Fibroblast of mammary gland (primary cell): ENCODE measurements at places on chromosomes 3 and 15.
A peak's percentile ranks its signal among the peaks of the same experiment; 100 is the strongest.

DNA sequence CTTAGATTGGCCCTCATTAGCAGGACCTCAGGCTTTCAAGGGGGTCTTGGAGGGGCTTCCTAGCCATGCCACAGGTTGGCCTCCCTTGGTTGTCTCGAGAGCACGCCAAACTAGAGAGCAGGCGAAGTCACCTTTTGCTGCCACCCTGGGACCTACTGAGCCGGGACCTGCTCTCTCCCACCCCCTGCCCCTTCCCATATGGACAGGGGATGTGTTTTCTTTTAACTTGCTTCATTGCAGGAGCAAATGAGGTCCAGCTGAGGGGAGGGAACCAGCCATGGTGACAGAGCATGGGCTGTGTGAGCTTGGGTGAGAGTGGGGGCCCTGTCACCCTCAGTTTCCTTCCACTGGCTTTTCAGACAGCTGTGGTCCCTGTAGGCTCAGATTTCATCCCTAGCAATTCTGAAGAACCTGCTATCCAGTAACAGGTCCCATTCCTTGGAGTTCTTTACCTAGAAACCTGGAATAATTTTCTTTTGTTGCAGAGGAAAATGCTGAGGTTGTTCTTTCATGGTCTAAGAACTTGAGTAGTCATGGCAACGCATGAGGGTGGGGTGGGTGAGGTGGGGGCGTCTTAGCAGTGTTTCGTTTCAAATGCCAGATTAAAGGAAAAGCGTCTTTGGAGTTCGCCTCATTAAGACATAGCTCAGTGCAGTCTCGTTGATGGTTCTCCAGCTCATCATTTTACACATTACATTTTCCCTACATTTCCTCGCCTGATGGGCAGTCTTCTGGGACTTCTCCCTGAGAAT lies 20.1 kb upstream of the MAGEF1 start:
- no peak for DNase-seq

GRCh38 chr3:55167586-55168317 lies 239.9 kb upstream of the LRTM1 start:
- DNase-seq, result peak; percentile 94

GRCh38 chr3:119716998-119717397 lies 14.2 kb downstream of the CFAP91 start:
- DNase-seq, result no peak

DNA sequence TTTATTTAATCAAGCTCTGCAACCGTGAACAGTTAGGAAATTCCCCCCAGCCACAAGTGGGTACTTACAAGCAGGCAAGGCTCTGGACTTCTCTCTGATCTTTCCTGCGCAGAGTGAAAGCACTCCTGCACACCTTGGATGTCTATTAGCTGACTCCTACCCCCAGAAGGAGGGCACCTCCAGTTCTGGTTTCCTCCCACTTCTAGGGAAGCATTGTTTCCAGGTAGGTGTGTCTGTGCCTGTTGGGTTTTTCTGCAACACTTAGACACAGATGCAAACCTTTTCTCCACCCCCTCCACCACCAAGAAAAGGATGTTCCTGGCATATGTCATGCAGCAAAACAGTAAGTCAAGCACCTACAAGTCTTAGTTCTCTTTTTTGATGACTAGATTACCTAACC lies at the start of gene ZBED2:
Gene ZBED2 (minus strand): TSS at position 115 of the 400 bp plus-strand sequence. CDS start 1,145 bp downstream, outside the sequence.
- DNase-seq, result no peak

DNA sequence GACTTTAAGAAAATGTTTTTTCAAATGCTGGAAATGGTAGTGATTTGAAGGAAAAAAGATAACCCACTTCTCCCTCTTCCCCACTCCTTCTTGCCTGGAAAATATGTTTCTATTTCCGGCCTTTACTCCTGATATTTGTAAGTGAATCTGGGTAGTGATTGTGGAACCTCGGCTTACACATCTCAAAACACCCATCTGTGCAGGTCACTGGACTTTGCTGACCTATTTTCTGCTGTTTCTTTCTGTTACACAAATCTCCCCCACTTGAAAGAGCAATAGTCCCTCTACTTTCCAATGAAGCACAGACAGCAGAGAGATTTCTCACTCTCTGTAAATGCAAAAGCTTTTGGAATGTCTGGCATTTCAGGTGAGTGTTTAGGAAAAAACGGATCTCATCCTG lies 76.9 kb upstream of the ICE2 start:
- DNase-seq, result no peak

GRCh38 chr3:1971780-1972179 lies 126.9 kb upstream of the CNTN4 start:
- peak; percentile 41 for DNase-seq

DNA sequence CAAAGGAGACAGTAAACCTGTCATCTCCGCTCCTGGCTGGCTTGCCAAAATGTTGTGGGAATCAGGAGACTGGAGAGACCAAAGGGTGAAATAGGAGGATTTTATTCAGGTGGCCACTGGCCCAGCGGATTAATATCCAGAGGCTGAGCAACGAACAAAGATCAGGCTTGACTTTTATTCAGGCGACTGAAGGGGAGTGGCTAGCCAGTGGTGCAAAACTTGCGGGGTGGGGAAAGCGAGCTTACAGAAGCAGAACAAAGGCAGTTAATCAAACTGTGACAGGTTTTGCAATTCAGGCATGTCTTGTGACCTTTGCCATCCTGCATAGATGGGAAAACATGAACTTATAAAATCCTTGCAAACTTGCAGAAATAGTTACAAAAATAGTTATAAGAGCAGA lies 19.8 kb upstream of the ACAD9 start:
- no peak for DNase-seq

GRCh38 chr15:62711691-62712454 lies 330.7 kb upstream of the TPM1 start:
- DNase-seq, result peak; percentile 31

DNA sequence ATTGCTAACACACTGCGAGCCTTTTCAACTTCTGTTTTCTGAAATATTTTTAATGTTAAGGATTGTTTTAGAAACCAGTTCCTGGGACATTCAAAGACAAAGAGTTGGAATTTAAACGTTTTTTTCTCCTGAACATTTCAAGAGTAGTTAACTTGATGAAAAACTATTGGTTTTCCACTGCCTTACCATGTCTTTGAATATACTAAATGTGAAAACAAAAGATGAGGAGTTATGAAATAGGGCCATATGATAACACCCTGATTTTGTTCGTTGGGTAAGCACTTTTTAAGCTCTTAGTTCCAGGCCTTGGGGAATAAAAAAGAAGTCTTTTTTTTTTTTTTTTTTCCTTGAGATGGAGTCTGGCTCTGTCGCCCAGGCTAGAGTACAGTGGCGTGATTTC lies 2.8 kb downstream of the DIS3L start:
- no peak for DNase-seq

- DNase-seq, result no peak
Measured at GRCh38 chr15:77027697-77028450, 32.9 kb downstream of the PSTPIP1 start.

GRCh38 chr3:99929745-99930139 lies 112.1 kb downstream of the CMSS1 start:
- DNase-seq, result peak; percentile 90

GRCh38 chr3:102348904-102349303 lies 85.9 kb upstream of the ZPLD1 start:
- DNase-seq, result no peak

GRCh38 chr15:72198356-72199204 lies 993 bp upstream of the GRAMD2A start:
- no peak for DNase-seq

GRCh38 chr15:25177955-25178801 lies 223.4 kb downstream of the SNRPN start:
- DNase-seq, result no peak

GRCh38 chr3:182451871-182452270 lies 341.4 kb upstream of the ATP11B start:
- no peak for DNase-seq

DNA sequence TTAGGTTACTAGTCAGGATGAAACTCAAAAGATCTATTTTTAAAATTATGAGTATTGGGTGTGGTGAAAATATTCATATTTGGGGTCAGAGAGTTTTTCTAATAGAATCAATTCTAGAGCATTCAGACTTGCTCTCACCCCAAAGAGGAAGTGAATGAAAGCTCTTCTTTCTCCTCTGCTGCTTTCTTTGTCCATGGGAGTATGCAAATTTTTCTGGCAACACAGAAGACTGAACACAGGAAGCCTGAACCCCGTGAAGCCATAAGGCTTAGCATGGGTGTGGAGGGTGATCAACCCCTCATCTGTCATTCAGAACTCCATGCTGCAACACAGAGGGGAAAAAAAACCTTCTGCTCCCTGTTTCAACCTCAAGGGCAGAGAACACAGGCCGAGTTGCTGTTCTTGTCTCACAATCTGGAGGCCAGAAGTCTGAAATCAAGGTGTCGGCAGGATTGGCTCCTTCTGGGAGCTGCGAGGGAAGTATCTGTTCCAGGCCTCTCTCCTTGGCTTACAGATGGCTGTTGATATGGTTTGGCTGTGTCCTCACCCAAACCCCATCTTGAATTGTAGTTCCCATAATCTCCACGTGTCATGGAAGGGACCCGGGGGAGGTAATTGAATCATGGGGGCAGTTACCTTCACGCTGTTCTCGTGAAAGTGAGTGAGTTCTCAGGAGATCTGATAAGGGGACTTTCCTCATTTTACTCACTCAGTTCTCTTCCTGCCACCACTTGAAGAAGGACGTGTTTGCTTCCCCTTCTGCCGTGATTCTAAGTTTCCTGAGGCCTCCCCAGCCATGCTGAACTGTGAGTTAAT lies 33.7 kb upstream of the CD47 start:
- DNase-seq, result no peak

GRCh38 chr3:9550999-9551398 lies 2.6 kb downstream of the LHFPL4 start:
- DNase-seq, result no peak

DNA sequence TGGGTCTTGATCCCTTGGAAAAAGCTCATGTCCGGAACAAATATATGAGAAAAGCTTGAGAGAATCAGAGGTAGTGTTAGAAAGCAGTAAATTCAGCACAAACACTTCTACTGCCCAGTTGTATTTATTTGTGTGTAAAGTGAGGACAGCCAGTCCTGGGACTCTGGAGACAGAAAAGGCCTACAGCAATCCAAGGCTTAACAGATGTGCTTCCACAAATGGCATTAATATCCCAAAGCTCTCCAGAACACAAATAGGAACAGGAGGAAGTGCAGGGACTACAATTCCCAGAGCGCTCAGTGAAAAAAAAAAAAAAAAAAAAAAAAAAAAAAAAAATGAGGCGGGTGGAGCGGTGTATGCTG lies 390 bp upstream of the AP2M1 start:
- no peak for DNase-seq

- DNase-seq, result no peak
Measured at GRCh38 chr15:87863152-87863551, 393.4 kb downstream of the NTRK3 start.

GRCh38 chr15:77748078-77749064 lies 115.7 kb upstream of the LINGO1 start:
- DNase-seq, result no peak

DNA sequence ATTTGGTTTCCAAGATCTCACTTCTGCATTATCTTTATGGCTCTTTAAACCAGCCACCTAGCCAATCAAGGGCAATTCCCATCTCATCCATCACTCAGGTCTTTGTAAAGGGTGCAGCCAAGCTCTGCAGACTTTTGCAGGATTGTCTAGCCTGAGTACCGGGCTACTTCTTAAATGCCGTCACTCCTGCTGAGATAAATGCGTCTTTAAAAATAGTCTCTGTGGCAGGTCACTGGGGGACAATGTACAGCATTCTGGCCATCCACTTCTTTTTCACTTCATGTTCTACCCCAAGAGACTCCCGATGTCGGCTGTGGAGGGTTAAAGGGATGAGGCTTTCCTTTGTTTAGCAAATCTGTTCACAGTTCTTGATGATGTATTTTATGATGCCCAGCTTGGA lies 194.7 kb downstream of the SV2B start:
- DNase-seq, result no peak

- DNase-seq, result no peak
Measured at GRCh38 chr15:88844749-88845386, 41.6 kb downstream of the ACAN start.

- no peak for DNase-seq
Measured at GRCh38 chr3:170130532-170130931, 51.0 kb downstream of the PHC3 start.

GRCh38 chr3:188178293-188178936 lies 24.5 kb downstream of the LPP start:
- no peak for DNase-seq

- no peak for DNase-seq
Measured at GRCh38 chr3:175512700-175513099, 653.6 kb downstream of the NAALADL2 start.

DNA sequence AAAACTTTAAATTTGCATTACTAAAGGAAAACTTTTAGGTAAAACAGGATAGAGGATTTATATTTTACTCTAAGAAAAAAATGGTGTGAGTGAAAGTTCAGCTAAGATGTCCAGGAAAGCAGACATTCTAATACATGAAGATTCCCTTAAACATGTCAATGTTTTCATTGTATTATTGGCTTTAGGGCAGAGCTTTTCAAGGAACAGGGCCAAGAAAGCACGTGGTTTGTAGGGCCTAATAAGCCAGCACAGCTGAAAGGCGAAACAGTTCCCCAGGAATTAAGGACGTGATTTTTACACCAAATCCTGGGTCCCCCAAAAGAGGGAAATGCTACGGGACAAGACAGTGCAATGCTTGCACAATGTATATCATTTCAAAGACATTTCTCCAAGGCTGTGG lies 48.6 kb upstream of the MKRN3 start:
- DNase-seq, result no peak

GRCh38 chr15:68106656-68107055 lies 52.5 kb downstream of the PIAS1 start:
- DNase-seq, result peak; percentile 14

DNA sequence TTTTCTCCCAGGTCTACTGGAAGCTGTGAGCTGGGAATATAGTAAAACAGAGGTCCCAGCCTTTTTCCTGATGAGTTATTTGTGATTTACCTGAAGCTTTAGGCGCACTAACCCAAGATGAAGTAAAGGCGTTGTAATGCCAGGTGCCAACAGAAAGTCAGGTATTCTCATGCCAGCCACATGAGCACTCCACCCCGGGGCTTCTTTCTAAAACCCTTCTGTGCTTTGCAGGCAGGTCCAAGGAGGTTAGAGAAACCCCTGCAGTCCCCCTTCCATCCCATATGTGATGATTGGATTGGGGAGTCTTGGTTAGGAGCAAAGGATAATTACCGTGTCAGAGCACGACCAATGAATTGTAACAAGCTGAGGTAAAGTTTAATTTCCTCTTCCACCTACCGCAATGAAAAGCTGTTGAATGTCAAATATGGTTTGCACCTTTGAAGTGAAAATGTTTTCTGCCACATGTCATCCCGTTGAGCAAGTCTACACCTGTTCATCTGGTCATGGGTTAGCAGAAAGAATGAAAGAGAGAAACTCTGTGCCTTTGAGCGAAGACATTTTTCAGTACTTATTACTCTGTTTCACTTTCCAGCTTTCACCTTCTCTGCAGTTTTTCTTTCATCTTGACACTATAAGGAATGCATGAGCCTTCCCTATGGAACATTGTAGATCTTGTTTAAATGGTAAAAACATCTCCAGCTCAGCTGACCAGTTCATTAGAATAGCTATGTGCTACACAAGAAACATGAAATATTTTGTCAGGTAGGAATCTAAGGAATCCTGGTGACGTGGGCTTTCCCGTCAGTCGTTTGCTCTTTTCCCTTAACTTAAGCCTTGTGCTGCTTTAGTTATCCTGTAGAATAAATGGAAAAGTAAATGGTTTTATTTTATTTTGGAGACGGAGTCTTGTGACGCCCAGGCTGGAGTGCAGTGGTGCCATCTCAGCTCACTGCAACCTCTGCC lies 204.6 kb upstream of the IL12A start:
- DNase-seq, result no peak

GRCh38 chr3:151410891-151411559 lies 26.5 kb upstream of the P2RY12 start:
- DNase-seq, result peak; percentile 57
